Left ventricle myocardium inferior (tissue), 1 donor: ENCODE measurements at places on chromosomes 16 and 17. TPM values are rescaled to one million over a fixed set of nuclear protein-coding genes. Genes with fewer than 3 reads are reported as not detected.

GRCh38 chr17:76558198-76559095 is 18.6 kb downstream of the PRCD start:
- DNase-seq: no peak

DNA sequence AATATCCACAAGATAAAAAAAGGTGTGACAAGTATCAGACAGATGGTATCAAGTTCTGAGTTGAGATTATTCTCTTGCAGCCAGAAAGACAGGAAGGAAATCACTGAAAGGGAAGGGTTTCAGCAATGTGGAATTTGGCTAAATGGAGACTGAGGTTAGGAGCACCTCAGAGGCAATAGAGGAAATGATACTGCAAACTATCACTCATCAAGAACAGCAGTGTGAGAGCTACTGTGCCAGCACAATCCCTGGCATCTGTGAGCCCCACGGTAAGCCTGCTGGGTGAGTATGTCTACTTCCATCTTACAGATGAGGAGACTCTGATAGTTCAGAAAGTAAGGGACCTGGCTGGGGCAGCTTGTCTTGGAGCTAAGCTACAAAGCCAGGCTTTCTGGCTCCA is 162.0 kb downstream of the SALL1 start:
- DNase-seq: no peak

NUDT7 gene
- 54.2 TPM for total RNA-seq

DNA sequence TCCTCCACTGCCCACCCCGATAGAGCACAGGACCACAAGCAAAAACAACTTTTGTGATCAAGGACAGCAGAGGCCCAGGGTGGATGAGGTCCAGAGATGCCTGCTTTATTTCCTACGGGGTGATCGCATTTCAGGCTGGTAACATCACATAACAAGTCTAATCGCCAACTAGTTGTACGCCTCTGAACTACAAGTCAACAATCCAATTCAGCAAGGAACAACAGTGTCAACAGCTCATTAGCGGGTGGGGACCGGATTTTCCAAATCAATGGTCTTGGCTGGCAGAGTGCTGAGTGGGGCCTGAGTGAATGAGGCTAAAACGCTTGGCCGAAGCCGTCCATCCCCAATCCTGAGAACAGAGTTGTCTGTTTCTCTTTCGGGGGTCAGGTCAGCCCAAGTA is 17.1 kb downstream of the MRM3 start:
- no peak for DNase-seq

DNA sequence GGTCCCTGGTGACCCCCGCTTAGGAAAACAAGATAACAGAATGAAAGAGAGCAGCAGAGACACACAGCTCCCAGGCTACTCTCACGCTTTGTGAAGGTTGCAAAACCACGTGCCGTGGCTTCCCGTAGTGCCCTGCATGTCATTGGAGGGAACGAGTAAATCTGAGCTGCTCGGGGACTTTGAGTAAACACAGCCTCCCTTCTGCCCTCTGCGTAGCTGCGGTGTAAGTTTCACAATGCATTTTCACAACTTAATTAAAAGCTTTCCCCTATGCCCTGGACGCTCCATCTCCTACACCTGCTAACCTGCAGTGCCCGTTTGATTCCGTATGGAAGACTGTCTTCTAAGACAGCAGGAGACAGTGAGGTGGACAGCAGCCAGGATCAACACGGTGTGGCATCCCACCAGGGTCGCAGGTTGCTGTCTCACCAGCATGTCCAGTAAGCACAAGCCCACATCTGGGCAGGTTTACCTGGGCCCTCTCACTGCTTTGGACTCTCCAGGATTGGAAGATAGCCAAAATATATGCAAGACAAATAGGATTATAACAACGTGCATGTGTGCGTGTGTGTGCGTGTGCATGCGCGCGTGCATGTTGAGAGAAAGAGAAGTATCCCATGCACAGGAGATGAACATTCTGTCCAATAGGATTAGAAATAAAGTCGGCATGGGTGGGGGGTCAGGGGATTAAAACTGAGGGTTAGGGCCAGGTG is 116.4 kb upstream of the RCVRN start:
- no peak for DNase-seq

MEOX1 gene
- 8.4 TPM for total RNA-seq

- DNase-seq: no peak
Observed at GRCh38 chr17:42321555-42321954, 33.3 kb downstream of the STAT5A start.

RGS11 gene
- total RNA-seq: 16.4 TPM

DNA sequence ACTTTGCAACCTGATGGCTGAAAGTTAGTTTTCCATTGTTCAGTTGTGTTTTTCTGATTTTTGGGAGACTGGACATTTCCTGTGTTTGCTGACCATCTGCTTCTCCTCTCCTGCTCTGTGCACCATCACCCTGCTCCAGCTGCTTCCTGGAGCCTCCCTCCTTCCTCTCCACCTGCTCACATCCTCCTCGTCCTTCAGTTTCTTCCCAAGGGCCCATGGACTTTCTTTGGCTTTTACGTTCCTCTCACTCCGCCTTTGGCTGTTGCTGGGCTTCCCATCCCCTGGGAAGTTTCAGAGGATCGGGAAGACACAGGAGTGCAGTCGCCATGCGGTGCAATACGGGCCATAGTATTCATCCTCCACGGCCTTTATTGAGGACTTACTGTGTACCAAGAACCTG is 61.6 kb downstream of the TNFRSF13B start:
- no peak for DNase-seq

DNA sequence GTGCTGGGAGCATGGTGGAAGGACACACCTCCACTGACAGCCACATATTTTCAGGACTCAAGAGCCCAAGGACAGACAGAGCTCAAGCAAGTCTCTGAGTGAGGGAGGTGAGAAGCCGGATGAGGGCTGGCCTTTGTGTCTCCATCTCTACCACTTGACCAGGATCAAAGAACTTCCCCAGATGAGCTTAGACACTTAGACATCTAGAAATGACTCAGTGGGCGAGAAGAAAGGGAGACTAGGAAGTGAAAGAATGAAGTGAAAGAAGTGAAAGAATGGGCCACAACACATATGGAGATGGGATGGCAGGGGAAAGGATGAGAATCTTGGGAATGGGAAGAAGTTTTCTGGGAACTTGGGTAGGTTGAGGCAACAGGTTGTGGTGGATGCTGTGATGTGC is 274.9 kb upstream of the CCL2 start:
- no peak for DNase-seq
